Mucosa of descending colon (tissue), 3 donors: ENCODE measurements at places on chromosomes 11 and 22.

DNA sequence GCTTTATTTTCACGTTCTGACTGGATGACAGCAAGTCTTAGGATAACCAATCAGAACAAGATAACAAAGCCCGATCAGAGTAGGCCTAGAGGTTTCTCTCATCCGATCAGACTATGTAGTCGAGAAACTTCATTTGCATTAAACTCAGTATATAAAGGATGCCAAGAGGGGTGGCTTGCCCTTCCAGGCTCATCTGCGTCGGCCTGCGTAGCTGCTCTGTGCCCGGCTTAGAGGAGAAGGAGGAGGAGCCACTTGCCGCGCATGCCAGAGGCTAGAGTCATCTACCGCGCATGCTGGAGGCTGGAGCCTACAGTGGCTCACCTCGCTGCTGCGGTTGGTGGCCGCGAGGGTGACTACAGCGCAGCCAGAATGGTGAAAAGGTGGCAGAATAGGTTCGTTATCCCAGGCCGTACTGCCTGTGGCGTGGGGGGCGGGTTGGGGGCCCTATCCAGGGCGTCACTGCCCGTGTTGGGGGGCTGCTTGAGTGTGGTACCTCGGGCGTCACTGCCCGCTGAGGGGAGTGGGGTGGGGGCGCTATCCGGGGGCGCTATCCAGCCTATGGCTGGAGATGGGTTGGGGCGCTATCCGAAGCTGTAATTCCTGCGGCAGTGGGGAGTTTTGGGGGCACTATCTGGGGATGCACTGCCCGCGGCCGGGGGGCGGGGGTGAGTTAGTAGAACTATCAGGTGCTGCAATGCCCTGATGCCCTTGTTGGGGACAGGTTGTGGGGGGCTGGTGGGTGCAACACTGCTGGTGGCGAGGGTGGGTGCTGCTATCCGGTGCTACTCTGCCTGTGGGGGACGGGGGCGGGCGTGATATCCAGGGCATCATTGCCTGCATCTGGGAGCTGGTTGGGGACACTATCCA is at the start of gene RFPL2:
Gene RFPL2, minus strand, starts transcription at position 218 of the 867 bp plus-strand sequence. CDS start 2,622 bp downstream, outside the sequence.
- no peak for DNase-seq

DNA sequence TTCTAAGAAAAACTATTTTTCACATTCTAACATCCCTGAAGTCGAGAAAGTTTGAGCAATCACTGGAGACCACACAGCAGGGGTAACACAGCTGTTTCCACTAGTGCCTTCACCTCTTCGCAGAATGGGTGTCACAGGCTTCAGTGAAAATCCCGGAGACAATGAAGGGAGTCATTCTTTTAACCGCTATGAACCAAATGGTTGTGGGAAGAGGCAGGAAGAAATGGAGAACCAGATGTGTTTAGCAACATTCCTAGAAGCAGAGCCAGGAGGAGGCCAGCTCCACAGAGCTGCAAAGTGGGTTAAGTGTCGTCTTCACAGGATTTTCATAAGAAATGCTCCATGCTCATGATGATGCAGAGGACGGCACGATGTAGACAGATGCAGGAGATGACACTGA is 221.1 kb downstream of the LARGE1 start:
- no peak for DNase-seq

- DNase-seq, result no peak
Observed at GRCh38 chr11:64571410-64572091, 19.5 kb upstream of the SLC22A12 start.

GRCh38 chr11:18730020-18730419 is 4.0 kb upstream of the IGSF22 start:
- no peak for DNase-seq

GRCh38 chr11:74820763-74821162 is 72.1 kb downstream of the RNF169 start:
- no peak for DNase-seq

GRCh38 chr11:8097062-8097461 is 16.1 kb downstream of the TUB start:
- no peak for DNase-seq

DNA sequence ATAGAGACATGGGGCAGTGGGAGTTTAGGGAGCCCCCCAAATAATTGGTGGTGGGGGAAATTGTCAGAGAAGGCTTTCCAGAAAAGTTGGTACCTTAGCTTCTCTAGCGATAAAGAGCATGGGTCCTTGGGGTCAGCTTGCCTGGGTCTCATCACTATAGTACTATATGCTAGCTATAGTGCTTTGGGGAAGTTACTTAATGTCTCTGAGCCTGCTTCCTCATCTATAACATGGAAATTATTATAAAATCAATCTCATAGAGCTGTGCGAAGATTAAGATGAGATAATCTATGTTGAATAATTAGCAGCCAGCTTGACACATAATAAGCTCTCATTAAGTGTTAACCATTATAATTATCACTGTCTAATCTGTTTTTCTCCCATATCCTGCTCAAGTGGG is 41.2 kb downstream of the STIM1 start:
- no peak for DNase-seq

GRCh38 chr11:62373464-62374119 is 36.3 kb downstream of the ASRGL1 start:
- no peak for DNase-seq

- no peak for DNase-seq
Observed at GRCh38 chr11:68269414-68270081, 2.2 kb downstream of the C11orf24 start.

GRCh38 chr11:129896062-129896461 is 684 bp upstream of the NFRKB start:
- no peak for DNase-seq

GRCh38 chr22:27825174-27825573 is 23.6 kb upstream of the MN1 start:
- DNase-seq, result peak; percentile 34

DNA sequence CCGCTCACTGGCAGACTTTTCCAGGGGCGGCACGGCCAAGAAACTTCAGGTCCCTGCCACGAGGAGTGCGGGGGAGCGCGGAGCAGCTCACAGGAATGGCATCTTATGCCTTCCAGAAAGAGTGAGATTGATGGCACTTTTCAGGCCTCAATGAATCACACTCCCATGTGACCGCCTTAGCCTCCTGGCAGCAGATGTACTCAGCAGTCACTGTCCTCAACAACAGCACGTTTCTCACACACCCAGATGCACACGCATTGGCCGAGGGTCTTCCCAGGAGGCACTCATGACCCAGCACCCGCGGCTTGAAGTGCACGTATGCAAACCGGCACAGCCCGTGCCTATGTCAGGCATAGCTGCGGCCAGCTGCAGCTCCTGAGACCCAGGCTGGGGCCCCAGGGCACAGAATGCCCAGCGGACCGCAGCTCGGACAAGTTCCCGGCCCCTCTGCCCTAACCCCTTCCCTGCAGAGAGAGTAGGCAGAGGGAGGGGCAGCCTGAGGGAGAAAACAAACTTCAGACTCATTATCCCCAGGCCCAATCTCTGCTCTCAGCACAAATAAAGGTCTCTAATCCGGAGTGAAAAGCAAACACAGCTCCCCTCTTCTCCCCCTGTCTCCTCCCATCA is 48.3 kb downstream of the RPUSD4 start:
- DNase-seq, result no peak

- DNase-seq, result no peak
Observed at GRCh38 chr11:112613051-112613972, 347.9 kb upstream of the NCAM1 start.

GRCh38 chr11:86288776-86289507 is 13.1 kb upstream of the HIKESHI start:
- no peak for DNase-seq

- DNase-seq, result no peak
Observed at GRCh38 chr22:20248461-20248978, 19.6 kb downstream of the RTN4R start.
